ENCODE measurements at places on chromosomes 7 and 10.
A peak's percentile ranks its signal among the peaks of the same experiment; 100 is the strongest.

- DNase-seq: peak; percentile 83
Measured at GRCh38 chr7:139494835-139495579, 11.5 kb upstream of the KLRG2 start.

DNA sequence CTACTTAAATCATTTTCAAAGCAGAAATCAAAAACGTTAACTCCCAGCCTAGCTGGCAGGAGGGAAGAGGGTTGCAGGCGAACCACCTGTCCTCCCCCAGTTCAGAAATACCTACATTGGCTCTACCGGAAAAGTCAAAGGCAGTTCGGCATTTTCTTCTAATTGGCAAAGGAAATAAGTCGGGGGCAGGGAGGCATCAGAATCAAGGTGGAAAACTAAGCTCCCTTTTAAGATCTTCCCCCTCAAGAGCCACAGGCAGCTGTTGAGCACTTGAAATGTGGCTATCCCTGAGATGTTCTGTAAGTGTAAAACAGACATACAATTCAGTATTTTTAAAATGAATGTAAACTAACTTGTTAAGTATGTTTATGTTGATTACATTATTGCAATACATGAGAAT is 957 bp upstream of the ELMO1 start:
- no peak for DNase-seq

DNA sequence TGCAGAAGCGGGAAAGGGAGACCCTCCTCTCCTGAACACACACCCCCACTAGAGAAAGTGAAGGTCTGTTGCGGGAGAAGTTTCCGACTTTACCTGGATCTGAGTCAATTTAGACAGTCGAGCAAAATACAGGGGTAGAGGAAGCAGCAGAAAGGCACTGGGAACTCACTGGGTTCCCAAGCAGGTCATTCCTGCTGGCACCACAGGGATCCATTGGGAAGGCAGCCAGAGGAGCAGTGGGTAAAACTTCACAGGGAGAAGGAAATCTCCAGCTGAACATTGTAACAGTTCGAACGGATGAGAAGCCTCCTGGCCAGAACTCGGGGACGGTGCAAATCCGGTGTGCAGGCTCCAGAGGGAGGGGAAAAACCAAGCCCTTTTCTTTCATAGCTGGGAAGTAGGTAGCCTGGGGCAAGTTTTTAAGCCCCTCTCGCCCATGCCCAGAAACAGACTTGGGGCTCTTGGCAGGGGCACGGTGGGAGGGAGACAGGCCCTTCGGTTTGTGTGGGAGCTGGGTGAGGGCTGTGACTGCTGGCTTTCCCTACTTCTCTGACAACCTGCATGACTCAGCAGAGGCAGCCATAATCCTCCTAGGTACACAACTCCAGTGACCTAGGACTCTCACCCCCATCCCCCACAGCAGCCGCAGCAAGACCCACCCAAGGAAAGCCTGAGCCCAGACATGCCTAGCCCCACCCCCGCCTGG is 51.9 kb downstream of the DDC start:
- DNase-seq: no peak

- peak; percentile 97 for DNase-seq
Measured at GRCh38 chr10:110497438-110498086, at the start of gene DUSP5. DUSP5 (plus strand) TSS chr10:110497907; CDS start chr10:110498122, 215 bp downstream.

- no peak for DNase-seq
Measured at GRCh38 chr10:94878649-94879048, 59.8 kb upstream of the CYP2C9 start.

GRCh38 chr10:69045441-69046300 is 42.2 kb upstream of the SRGN start:
- peak; percentile 92 for DNase-seq

GRCh38 chr10:110872984-110873923 is 1.5 kb downstream of the PDCD4 start:
- no peak for DNase-seq

GRCh38 chr10:118926903-118927302 is 102.6 kb upstream of the NANOS1 start:
- DNase-seq: no peak

DNA sequence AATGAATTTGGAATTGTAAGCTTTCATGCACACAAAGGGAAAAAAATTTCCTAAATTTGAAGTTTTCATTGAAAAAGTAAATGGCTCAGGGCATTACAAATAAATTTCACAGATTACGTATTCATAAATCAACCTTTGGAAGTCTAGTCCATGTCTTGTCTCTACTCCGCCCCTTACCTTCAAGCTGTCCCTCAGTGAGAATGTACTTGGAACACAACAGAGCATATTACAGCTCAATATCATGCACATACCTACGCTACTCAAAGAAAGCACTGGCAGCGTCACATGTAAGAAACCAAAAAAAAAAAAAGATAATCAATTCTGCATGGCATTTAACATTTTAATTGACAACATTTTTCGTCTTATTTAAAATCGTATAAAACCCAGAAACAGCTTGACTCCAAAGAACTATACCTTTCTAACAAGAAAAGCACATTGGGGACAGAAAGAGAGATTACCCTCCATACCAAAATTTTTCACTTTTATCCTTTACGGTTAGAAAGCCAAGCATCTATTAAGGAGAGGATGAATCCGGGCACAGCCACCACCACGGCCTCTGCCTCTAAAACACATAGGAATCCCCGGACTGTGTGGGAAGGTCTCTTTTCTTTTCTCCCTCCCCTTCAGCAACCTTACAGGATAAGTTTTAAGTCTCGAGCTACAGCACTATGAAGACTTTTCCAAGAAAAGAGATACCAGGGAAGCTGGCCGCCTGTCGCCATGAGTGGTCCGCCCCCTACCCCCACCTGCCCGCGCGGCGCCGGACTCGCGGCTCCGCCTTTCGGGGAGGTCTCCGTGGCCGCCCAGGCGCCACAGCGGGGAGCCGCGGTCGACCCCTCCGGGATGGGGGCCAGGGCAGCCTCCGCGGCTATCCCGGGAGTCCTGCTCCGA is 1.1 kb downstream of the JMJD1C start:
- no peak for DNase-seq

- DNase-seq: no peak
Measured at GRCh38 chr10:26831936-26832335, 28.8 kb downstream of the ABI1 start.

DNA sequence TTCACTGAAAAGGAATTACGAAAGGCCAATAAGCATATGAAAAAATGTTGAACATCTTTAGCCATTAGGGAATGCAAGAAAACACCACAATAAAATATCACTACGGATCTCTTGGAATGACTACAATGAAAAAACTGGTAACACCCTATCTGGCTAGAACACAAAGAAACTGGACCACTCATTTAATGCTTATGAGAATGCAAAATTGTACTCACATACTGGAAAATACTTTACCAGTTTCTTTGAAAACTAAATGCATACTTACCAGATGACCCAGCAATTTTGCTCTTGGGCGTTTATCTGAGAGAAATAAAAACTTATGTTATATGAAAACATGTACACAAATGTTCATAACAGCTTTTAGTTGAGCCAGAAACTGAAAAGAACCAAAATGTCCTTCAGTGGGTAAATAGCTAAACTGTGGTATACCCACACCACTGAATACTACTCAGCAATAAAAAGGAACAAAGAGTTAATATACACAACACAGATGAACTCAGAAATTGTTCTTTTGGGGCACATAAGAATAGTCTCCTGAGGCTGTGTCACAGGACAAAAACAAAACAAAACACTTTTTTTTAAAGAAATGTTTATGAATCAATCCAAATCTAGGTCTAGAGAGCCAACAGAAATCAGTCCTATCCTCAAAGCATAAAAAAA is 23.5 kb downstream of the CNOT4 start:
- DNase-seq: no peak

DNA sequence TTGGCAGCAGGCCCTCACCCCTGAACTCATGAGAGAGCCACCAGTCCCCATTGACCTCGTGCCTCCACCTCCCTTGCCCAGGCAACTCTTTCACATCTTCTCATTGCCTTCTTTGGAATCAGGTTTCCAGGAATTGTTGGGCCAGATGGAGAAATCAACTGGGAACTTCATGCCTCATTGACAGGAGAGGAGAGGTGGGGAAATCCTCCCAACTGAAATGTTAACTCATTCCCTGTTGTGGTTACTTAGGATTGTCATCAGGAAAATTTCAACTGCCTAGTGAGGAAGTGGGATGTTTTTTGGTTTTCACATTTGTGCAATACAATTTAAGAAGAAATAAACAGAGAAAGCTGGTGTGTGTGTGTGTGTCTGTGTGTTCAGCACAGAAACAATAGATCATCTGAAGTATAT is 106.6 kb upstream of the INHBA start:
- DNase-seq: no peak

DNA sequence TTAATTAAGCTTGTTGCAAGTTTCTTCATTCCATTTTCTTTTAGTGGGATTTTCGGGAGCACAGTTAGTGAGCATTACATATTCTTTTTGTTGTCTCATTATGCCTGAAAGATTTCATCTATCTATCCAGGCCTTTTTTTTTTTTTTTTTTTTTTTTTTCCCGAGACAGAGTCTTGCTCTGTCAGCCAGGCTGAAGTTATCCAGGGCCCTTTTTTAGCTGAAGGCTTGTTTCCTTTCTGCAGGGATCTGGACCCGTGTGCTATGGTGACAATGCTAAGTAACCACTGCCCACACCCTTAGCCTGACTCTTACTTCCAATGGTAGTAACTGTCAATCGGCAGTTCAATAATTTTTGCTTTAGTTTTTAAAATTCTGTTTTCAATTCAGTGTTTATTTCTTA is 190.8 kb upstream of the MTPN start:
- no peak for DNase-seq

GRCh38 chr10:62399211-62399610 is 25.0 kb downstream of the ZNF365 start:
- DNase-seq: no peak

- no peak for DNase-seq
Measured at GRCh38 chr10:99740260-99740659, 8.2 kb downstream of the CUTC start.

- no peak for DNase-seq
Measured at GRCh38 chr10:69957241-69957885, 95.3 kb upstream of the MACROH2A2 start.

DNA sequence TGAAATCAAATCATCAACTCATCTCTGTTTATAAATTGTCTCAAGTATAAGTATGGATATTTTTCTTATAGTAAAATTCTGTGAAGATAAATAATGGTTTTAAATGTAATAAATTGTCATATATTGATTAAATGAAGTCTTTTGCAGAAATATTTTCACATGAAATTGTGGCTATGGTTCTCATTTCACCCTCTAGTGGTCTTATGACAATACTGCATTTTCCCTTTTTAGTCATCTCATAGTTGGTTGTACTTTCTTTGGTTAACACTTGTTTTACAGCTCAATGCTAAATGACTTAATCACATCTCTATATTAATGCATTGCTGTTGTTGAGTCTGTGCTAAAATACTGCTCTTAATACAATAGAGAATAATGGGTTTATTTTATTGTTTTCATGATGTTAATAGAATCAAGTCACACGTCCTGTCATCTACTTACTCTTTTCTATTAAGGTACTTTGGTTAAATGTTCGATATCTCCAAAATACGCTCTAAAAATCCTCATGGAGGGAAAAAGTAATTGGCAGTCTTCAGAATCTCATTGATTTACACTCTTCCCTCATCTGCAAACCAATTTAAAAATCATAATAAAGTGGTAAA is 38.0 kb upstream of the CACNA2D1 start:
- DNase-seq: peak; percentile 10

GRCh38 chr10:42981358-42982236 is 95.3 kb upstream of the RET start:
- no peak for DNase-seq

GRCh38 chr7:83957333-83957732 is 237.3 kb downstream of the SEMA3A start:
- no peak for DNase-seq

GRCh38 chr7:138895679-138896078 is 85.5 kb downstream of the KIAA1549 start:
- no peak for DNase-seq

DNA sequence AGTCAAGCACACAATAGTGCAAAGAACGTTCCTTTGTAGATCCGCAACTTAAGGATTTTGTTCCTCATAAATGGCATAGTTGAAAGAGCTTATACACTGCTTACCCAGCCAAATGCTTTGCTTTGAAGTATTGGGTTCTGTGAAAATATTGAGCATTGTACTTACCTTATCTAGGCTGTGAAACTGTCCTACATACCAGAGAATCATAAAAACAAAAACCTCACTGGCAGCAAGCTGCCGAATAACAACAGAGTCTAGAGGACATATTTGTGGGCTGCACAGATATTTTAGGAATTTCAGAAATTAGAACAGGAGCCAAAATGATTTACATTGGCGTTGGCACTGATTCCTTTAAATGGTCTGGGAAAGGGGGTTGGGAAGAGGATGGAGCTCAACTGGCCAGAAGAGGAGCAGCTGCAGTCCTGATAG is 174.8 kb downstream of the RTKN2 start:
- no peak for DNase-seq

DNA sequence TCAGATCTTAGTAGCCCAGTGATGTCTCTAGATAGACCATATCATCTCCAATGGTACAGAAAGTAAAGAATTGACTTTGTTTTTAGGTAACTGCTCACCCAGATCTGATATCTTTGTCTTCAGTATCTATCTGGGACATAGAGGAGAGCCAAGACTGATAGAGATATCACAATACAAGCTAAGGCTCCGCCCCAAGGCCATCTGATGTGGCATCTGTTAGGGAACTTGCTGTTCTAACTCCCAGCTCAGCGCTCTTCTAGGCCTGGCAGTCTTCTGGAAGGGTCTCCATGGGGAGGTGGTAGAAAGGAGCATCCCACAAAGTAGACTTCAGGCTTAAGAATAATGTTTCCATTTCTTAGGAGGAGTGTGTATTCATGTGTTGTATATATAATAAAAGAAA is 88.4 kb upstream of the SAMD8 start:
- DNase-seq: no peak

- DNase-seq: peak; percentile 58
Measured at GRCh38 chr10:14325325-14325955, 5.3 kb downstream of the FRMD4A start.

DNA sequence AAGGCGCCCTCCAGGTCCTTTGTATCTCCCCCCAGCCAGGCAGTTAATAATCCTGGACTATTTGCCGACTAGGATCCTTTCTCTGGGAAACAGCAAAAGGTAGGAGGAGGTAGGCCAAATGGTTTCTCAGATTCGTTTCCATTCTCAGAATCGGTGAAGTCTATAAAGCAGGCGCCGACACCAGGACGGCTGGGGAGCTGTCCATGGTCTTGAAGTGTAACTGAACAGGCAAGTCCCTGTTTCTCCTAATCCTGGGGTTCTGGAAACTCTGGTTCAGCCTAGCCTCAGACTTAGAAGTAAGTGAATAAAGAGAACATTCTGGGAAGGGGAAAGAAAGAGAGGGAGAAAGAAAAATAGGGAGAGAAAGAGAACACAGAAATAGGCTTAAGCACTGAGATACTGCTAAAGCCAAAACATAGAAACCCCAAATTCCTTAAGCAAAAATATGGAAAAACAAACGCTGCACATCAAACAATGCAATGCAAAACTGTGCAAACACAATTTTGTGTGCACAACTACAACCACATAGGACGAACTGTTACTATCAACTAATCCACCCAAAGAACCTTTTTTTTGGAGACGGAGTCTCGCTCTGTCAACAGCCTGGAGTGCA is 11.1 kb upstream of the INA start:
- peak; percentile 62 for DNase-seq

DNA sequence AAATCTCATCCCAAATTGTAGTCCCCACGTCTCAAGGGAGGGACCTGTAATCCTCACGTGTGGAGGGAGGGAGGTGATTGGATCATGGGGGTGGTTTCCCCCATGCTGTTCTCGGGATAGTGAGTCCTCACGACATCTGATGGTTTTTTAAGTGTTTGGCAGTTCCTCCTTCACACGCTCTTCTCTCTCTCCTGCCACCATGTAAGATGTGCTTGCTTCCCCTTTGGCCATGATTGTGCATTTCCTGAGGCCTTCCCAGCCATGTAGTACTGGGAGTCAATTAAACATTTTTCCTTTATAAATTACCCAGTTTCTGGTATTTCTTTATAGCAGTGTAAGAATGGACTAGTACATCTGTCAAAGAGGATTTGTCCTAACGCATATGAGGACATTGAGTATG is 59.5 kb downstream of the RGS10 start:
- DNase-seq: no peak

All from GM12865 (cell line).